ENCODE measurements at places on chromosomes 6 and 20. TPM values are rescaled to one million over a fixed set of nuclear protein-coding genes. Genes with fewer than 3 reads are reported as not detected.

DNA sequence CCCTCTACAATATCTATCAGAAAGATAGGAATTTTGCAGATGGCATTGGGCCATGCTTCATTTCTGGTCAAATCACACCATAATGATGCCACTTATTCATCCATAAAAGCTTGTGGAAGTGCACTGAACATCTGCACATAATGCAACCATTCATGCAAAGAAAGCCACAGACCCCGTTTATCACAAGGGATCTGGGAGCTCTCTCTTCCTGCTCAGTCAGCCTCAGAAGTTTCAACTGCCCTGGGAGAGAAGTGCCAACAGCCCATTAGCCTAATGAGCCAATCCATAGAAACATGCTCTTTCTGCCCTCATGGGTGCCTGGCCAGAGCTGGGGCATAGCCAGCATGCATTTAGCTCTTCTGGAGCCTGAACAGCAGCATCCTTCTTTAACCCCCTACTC lies 85.8 kb downstream of the SLC35F1 start:
- H3K36me3 ChIP-seq: no peaks in the 10 kb centered on the region
- DNase-seq: no peak
- no peaks in the 10 kb centered on the region for H3K4me1 ChIP-seq
- H3K27me3 ChIP-seq: peaks cover 2% of the 10 kb centered on the region
- no peak overlapping the region for H3K27ac ChIP-seq

DNA sequence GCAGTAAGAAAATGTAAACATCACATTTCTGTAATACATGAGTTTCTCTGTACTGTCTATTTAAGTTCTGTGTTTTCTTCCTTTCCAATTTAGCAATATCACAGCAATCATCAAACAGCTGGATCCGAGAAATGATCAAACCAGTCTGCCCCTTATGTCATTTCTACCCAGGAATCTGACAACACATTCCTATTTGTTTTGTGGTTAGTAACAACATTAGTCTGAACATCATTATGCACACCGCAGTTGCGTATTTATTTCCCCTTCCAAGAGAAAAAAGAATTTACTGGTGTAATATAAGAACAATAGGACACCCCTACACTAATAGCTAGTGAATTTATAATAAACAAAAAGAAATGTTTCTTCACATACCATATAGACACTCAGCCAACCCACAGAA lies 179.5 kb downstream of the BTBD9 start:
- no peak for DNase-seq
- H3K27ac ChIP-seq: no peak overlapping the region
- H3K4me3 ChIP-seq: no peak overlapping the region
- no peaks in the 10 kb centered on the region for H3K4me1 ChIP-seq

GRCh38 chr6:63565058-63565726 lies 7.1 kb upstream of the LOC128125822 start:
- H3K36me3 ChIP-seq: no peaks in the 10 kb centered on the region
- peaks cover 3% of the 10 kb centered on the region for H3K27me3 ChIP-seq
- no peak for DNase-seq

DNA sequence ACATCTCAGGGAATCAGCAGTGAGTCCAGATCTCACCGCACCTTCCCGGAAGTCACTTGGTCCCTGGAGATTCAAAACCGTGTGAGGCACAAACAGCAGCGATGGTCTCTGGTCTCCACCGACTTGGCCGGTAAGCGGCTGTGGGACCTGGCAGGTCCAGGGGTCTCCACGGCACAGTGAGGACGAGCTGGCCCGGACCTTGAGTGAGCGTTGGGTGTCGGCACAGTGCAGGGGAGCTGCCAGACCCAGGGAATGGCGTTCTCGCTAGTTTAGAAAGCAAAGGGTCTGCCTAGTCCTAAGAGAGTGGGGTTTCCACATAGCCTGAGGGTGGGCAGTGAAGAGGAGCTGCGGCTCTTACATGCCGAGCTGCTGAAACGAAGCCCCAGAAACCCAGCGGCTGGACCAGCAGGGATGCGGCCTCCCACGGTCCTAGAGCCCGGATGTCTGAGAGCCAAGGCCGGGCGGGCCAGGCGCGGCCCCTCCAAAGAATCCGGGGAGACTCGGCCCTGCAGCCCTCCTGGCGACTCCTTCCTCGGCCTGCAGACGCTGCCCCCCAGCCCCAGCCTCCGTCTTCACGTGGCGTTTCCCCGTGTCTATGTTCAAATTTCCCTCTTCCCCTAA lies 185.0 kb downstream of the ERMARD start:
- no peaks in the 10 kb centered on the region for H3K4me1 ChIP-seq
- H3K36me3 ChIP-seq: no peaks in the 10 kb centered on the region
- H3K27me3 ChIP-seq: peaks cover 2% of the 10 kb centered on the region

The RNF182 gene
- not detected for total RNA-seq

The TP53TG5 gene
- total RNA-seq: not detected

Measured in activated T-helper 2 cell treated with anti-CD3 and anti-CD28 coated beads, Interferon-gamma antibody, Interleukin-2, Interleukin-4, amounts not matched to agents 10 μg/mL and 5 μg/mL and 100 μg/mL, durations not matched to agents 14 hours and 24 hours and 36 hours (primary cell).